Stimulated activated naive B cell treated with anti-CD40 and anti-IgM and Interleukin-4, amounts not matched to agents 10 μg/mL and 1 μg/mL and 100 μg/mL, for 72 hours (primary cell): ENCODE measurements at places on chromosomes 1 and 21.

DNA sequence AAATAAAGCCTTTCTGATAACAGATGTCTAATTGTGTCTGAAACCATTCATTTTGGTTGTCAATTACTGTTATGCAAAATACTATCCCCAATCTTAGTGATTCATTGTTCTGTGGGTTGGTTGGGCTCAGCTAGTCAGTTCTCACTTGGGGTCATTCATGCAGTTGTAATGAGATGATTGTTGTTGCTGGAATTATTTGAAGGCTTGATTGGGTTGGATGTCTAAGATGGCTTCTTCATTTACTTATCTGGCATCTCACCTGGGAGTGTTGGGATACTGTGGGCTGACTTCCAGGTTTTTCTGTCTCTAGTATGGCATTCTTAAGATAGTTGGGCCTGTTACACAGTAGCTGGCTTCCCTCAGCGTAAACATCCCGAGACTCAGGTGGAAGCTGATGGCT, 217.8 kb upstream of the B3GALT2 start:
- DNase-seq, result no peak

DNA sequence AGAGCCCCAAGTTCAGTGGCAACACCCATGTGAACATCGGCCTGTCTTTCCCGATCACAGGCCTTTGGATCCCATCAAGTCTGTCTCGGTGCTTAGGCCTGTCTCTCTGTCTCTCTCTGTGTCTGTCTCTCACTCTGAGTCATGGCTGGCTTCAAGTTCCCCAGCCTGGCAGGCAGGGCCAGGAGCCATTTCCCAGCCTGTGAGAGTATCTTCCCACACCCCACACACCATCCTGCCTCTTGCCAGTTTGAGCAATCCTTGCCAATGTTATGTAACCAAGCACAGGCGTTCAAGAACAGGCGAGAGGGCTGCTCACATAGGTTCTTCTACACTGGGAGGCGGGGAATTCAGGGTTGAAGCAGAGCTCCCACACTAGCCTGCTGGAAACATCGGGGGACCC, 70.0 kb upstream of the TMEM51 start:
- DNase-seq, result no peak

- DNase-seq, result no peak
Observed at GRCh38 chr1:39141925-39142324, 62.6 kb upstream of the MACF1 start.

- no peak for DNase-seq
Observed at GRCh38 chr21:35190201-35190701, 141.1 kb upstream of the RUNX1 start.

DNA sequence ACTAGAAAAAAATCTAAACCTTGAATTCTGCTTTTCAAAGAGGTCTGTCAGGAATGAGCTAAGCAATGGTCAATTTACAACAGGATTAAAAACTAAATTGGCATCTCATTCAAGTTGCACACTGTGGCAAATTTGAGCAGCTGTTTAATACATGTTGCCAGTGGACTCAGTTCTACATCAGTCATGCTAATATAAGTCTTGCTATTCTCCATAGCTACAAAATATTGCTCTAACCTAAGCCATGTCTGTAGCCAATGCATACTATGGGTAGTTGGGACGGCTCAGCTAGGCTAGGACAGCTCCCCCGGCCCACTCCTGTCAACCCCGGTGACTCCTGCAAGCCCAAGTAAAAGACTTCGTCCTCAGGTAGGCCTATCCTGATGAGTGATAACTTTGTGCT, 10.9 kb upstream of the VAV3 start:
- DNase-seq, result no peak

GRCh38 chr1:177872308-177872900, 97.5 kb downstream of the SEC16B start:
- no peak for DNase-seq

DNA sequence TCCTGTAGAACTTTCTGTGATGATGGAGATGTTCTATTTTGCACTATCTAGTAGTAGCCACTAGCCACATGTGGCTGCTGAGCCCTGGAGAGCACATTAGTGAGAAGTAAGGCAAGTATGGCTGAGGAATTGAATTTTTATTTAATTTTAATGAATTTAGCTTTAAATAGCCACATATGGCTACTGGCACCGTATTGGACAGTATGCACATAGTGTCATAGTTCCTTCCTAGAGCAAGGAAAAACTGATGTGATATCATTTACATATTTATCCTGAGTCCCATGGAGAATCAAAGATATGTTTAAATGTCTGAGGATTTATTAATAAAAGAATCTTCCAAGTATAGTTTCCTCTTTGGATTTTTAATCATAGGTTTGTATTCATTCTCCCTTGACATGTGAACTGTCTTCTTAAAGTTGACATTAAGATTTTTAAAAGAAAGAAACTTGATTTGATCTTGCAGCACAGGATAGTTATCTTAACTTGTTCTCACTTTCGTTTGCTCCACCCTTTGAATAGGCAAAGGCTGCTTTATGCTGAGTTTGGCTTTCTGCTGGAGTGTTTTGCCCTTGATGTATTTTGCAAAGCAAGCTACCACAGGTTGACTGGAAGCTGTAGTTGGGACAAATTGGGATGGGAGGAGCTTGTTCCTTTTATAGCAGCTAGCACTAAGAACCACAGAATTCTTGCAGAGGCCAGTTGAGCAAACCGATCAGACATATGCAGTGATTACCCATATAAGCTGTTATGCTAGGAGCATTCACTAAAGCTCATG, 129.7 kb downstream of the VPS13D start:
- DNase-seq, result no peak

GRCh38 chr1:88640060-88640459, 44.0 kb upstream of the PKN2 start:
- no peak for DNase-seq

- DNase-seq, result no peak
Observed at GRCh38 chr1:34829250-34829649, 30.3 kb downstream of the SMIM12 start.

DNA sequence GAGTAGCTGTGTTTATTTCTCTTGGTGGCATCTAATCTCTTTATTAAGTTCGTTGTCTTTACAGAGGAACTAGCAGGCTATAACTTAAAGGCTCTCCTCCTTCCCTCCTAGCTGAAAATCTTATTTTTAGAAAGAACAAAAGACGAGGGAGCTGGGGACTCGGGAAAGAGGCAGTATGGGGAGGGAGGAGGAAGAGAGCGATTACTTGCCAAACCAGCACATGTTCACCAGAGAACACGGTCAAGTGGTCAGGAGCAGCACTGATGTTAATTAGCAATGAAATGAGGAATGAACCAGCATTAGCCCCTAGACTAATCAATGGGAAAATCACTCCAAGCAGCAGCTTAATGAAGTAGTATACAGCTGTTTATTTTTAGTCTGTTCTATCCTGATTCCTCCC, 171.3 kb upstream of the ESRRG start:
- no peak for DNase-seq

DNA sequence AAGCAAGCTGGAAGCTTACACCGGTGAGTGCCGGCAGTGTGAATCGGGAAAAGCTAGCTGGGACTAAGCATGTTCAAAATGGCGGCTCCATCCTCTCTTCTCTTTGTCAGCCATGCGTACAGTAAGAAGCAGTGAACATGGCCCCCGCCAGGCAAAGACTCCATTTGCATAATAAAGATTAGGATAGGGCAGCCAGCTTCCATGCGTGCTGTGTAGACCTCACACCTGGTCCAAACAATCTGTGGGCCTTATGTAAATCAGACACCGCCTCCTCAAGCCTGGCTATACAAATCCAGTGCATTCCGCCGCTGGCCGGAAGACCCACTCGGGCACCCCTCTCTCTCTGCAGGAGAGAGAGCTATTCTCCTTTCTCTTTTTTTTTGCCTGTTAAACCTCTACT, 150.3 kb downstream of the TIAM1 start:
- no peak for DNase-seq

- no peak for DNase-seq
Observed at GRCh38 chr1:37593726-37594125, 2.0 kb downstream of the GNL2 start.

DNA sequence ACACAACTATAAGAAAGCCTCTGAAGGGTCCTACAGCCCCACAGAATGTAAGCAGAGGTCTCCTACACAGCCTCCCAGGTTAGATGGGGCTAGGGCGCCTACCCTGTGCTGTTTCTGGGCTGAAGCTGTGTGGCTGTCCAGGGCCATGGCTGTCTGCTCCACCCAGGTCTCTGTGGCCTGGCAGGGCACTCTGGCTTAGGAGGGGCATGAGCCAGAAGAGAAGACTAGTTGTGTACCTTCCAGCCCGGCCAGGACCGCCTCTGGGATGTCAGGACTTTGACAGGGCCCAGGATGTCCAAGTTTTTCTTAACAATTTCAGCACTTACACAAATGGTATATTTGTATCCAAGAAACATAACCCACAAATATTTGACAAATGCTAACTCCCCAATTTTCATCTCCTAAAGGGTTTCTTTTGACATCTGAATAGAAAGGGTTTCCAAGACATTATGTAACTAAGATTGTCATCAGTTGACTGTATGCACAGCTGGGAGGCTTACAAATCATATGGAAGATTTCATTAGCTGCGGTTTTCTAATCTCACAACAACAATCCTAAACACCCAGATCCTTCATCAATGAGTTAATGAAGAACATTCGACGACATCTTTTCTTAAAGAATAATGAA, 80.5 kb downstream of the HSF2BP start:
- DNase-seq, result no peak

DNA sequence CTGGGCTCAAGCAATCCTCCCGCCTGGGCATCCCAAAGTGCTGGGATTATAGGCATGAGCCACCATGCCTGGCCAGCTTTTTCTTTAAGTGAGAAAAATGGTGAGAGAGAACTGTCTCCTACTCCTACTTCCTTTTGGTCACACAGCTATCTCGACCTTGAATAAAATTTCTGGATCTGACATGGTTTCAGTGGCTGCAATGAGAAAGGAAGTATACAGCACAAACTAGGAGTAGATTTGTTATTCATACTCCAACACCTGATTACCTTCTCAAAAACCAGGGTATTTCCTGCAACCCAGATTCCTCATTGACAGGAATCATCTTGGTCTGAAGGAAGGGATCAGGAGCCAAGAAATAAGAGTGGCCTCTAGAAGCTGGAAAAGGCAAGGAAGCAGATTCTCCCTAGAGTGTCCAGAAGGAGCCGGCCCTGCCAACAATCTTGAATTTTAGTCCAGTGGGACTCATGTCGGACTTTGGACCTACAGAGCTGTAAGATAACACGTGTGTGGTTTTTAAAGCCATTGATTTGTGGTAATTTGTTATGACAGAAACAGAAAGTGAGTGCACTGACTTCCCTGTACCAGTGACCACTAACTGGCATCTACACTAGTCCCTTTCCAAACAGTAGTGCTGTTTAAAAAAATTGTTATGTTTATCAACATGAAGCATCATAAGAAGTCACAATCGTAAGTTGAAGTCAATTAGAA, 516.6 kb downstream of the SMYD3 start:
- no peak for DNase-seq

- no peak for DNase-seq
Observed at GRCh38 chr1:205578780-205579571, 52.8 kb downstream of the ELK4 start.

- DNase-seq, result peak; percentile 11
Observed at GRCh38 chr1:166302989-166303758, 136.4 kb upstream of the FAM78B start.

DNA sequence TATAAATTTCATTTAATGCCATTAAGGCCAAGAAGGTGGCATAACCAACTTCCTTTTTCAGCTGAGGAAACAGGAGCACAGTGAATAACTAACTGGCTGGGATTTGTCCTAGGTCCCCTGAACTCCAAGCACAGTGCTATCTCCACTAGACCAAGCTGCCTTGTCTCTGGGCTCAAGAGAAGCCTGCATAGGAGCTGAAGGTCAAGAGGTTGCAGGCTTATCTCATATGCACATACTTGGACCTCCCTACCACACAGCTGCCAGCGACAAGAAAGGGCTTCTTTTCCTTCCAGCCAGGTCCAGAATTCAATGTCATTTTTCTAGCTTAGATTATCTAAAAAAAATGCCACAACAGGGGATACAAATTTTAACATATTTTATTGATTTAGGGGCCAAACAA, 27.1 kb downstream of the AK2 start:
- DNase-seq, result no peak

DNA sequence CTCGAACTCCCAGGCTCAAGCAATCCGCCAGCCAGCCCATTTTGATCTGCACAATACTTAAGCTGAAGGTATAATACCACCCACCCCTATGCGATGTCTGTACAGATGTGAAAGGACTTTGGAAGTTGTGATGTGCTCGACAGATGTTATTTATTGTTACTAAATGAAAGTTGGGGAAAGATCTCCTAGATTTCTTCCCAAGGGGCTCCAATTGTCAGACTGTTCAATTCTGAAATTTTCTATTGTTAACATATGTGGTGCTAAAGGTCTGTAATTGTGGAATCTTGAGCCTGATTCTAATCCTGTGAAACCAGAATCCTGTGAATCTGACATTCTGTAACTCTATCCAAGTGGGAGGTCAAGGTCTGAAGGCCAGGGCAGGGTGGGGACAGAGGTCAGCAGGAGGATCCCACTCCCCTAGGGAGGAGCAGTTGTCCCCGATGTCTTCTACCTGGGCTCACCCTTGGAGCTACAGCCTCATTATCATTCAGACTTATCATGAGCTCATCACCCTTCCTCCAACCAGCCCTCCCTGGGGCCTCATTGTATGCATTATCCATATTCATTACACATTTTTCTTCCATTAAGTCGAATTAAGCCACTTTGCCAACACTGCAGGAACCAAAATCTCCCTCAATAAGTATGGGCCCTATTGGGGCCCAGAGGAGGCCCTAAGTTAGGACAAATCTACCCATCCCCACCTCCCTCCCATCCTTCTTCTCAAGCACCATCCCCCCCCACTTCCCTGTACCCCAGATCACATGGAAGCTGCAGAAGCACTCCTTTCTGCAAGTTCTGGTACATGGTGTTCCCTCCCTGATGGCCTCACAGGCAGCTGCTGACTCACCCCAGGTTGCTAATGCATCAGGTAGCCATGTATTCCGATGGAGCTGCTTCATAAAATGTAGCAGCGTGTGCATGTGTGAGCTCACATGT, 32.3 kb downstream of the SHISAL2A start:
- no peak for DNase-seq

- no peak for DNase-seq
Observed at GRCh38 chr21:44712203-44713028, 1.0 kb upstream of the TSPEAR start.

DNA sequence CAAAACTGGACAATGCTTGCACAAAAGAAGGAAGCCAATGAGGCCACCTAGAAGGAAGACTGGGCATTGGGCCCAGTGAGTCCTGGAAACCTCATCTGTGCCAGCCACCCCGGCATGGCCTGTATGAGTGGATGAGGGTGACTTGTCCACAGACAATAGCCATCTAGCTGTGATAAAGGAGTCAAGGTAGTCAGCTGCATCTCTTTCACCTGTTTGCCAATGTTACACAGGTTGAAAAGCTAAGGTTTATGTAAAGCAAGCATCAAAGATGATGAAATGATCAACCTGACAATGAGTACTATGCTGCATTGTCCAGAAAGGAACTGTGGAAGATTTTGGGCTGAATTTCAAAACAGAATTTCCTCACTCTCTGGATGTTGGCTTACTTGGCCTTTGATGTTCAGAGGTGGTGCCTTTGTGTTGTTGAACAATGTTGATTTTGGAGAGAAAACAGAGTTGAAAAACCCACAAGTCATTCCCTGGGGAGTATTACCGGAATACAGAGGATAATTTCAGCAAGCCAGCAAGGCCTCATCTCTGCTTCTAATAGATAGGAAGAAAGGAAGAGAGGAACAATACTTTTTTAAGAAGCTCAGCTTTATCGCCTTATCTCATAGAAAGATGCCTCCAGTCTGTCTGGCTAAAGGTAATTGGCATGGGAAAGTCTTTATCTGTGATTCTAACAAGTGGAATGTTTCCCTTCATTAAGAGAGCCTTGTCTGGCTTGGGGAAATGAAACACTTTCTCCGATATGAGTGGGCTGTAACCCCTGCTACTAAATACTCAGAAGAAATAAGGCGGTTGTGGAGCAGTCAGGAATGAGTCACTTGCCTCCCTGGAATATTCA, 11.4 kb upstream of the SELE start:
- DNase-seq, result no peak
